ENCODE measurements at places on chromosomes 1 and 21. TPM values are rescaled to one million over a fixed set of nuclear protein-coding genes. Genes with fewer than 3 reads are reported as not detected.

DNA sequence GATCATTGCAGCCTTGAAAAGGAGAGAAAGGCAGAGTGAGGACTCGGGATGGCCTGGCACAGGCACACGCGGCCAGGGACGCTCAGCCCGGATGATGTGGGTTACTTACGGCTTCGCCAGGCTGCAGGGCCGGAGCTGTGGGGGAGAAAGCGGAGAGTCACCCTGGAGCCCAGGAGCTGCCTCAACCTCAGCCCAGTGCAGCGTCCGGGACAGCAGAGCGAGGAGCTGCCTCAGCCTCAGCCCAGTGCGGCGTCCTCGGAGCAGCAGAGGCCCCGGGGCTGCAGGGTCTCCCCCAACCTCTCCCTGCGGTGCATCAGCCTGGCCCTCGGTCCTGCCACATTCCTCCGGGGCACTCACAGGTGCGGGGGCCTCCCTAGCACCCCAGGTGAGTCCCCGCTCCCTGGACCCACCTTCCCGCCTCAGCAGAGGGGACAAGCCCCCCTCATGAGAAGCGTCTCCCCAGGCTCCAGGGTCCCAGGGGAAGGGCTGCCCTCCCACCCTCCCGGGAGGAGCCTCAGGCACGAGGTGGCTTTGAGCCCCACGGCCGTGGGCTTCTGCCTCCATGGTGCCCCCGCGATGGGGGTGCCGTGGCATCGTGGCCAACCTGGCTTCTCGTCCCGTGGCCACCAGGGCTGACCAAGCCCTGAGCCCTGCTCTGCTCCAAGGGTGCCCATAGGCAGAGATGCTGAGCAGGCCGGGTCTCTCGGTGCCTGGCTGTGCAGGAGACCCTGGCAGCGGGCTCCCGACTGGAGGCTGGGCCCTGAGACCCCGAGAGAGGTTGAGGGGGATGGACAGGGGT lies 10.5 kb upstream of the RNF223 start:
- DNase-seq, result no peak

- no peak for DNase-seq
These were observed 3.7 kb upstream of the AUNIP start for GRCh38 chr1:25862785-25863485.

DNA sequence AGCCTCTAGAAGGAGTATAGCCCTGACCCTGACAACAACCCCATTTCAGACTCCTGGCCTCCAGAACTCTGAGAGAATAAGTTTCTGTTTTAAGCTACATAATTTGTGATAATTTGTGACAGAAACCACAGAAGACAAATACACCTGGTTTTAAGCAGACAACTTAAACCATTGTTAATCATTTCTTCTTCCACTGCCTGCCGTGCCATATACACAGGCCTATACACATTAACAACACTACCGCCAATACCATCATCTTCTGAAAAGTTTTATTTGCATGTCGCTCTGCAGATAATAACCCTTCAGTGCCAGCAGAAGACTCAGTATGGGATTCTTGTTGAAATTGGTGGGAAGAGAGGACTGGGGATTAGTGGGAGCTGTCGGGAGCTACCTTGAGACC lies 39.9 kb upstream of the KRTAP19-8 start:
- no peak for DNase-seq

DNA sequence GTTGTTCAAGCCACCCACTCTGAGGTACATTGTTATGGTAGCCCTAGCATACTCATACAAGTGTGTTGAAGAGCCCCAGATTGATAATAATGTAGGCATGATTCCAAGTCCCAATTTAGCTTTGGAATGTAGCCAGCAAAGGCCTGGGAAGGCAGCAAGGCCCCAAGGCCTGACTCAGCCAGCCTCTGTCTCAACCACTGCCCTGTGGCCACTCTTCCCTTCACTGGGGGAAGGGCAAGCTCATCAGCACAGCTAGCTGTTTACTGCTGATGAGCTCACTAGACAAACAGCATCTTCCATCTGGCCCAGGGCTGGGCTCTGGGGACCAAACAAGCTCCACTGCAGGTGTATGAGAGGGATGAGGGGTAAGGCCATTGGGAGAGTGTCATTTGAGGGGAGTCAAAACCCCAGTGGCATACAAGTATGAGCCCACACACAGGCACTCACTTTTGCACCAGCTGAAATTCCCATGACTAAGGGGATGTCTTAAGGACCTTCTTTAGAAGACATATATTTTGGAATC lies 2.2 kb upstream of the IRF6 start:
- DNase-seq, result peak; percentile 97

- DNase-seq, result peak; percentile 58
These were observed 174.9 kb downstream of the PIGK start for GRCh38 chr1:77044133-77044849.

DNA sequence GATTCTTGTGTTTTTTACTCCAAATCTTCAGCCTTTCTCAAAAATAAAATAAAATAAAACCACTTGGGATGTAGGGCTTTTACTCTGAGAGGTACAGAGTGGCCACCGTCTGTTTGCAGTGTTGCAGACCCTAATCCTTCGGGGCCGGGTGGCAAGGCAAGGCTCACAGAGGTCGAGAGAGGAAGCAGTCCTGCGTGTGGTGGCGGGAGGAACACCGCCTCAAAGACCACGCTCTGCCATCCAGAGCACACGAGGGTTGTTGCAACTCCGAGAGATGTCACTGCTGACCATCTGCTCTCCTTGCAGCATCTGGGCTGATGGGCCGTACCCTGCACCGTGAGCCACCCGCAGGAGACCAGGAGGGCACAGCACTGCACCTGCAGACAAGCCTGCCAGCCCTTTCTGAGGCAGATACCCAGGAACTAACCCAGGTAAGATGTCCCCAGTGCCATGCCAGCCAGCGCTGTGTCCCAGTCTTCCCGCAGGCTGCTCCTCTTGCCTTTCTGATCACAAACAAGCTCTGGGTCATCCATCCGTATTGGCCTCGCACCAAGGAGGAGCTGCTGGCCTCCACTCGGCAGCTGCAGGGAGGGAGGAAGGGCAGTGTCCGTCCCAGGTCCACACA lies 31.5 kb downstream of the SNAP47 start:
- no peak for DNase-seq

DNA sequence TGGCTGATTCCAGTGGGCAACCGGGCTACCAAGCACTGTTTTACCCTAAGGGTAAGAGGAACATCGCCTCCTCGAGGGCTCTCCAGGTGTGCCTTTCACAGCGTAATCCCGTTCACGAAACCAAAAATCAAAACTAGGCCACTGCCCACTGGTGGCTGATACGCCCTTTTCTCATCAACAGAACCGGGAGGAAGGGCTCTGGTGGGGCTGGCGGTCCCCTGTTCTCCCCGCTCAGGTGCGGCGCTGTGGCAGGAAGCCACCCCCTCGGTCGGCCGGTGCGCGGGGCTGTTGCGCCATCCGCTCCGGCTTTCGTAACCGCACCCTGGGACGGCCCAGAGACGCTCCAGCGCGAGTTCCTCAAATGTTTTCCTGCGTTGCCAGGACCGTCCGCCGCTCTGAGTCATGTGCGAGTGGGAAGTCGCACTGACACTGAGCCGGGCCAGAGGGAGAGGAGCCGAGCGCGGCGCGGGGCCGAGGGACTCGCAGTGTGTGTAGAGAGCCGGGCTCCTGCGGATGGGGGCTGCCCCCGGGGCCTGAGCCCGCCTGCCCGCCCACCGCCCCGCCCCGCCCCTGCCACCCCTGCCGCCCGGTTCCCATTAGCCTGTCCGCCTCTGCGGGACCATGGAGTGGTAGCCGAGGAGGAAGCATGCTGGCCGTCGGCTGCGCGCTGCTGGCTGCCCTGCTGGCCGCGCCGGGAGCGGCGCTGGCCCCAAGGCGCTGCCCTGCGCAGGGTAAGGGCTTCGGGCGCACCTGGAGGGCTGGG lies at the start of gene IL6R:
IL6R (plus strand) TSS at position 360 of the 763 bp plus-strand sequence; CDS start at position 647, 287 bp downstream.
- DNase-seq, result peak; percentile 99

DNA sequence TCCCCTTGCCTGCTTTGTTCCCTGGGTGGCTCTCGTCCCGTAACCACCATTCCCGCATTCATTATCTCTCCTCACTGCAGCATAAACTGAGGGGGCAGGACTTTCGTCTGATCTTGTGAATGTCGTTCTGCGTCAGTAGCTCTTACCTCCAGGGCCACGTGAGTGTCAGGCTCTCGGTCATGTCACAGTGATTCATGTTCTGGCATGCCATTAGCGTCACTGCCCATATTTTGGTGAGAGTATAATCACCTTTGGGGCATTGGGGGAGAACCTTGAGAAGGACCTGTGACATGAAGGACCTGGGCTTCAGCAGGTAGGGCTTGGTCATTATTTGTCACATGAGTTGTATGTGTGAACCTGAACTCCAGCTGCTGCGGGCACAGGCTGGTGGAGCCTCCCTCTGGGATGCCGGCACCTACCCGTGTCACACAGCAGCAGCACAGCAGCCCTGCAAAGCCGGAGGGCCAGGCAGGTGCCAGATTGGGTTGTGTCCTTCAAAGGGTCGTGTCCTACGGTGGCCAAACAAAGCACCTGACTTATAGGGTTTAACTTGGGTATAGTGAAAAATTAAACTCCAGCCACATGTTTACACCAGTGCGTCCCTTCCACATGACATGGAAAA lies 68.5 kb downstream of the BACE2 start:
- no peak for DNase-seq

- peak; percentile 23 for DNase-seq
These were observed 211.0 kb upstream of the RAB4A start for GRCh38 chr1:229059671-229060539.

- no peak for DNase-seq
These were observed 37.1 kb downstream of the ZBTB18 start for GRCh38 chr1:244088161-244088560.

DNA sequence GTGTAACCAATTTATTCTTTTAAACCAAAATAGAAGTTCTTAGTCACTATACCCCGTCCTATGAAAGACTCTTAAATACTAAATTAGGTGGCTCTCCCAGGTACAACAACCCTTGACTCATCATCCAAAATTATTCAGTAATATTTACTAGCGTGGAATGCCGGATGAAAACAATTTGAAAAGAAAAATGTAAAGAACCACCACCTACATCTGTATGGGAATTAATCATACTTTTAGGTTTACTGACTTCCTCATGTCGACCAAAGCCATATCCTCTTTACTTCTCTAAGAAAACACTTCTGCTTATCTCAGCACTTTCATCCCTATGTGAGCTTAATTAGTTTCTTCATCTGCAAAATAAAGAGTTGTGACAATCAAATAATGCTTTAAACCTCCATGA lies 139.6 kb downstream of the AKT3 start:
- no peak for DNase-seq

DNA sequence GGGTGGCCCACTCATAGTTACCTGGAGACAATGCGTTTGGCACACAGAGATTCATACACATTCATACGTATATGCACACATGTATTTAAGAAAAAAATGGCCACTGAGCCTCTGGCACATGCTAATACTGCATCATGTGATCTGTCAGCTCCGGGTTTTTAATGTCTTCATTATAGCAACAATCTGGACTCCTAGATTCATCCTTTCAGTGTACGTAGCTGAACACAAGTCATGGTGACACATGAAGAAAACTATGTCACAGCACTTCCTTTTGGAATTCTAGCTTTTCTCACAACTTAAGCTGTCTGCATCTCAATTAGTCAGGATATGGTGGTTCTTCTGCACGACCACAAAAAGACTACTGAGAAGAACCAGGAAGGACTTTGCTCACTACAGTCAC lies 24.7 kb downstream of the HSF2BP start:
- DNase-seq, result peak; percentile 68

GRCh38 chr1:206987873-206988272 lies 17.6 kb upstream of the FCAMR start:
- DNase-seq, result no peak

GRCh38 chr1:32239337-32239736 lies 7.7 kb upstream of the FAM167B start:
- no peak for DNase-seq

WLS gene
- 26.7 TPM for total RNA-seq

FAM151A gene
- not detected for total RNA-seq

NBPF6 gene
- not detected for total RNA-seq

NID1 gene
- 73.6 TPM for total RNA-seq

Measured in GM23248 (cell line).